GM18507 (cell line): ENCODE measurements at places on chromosomes 4 and X.

DNA sequence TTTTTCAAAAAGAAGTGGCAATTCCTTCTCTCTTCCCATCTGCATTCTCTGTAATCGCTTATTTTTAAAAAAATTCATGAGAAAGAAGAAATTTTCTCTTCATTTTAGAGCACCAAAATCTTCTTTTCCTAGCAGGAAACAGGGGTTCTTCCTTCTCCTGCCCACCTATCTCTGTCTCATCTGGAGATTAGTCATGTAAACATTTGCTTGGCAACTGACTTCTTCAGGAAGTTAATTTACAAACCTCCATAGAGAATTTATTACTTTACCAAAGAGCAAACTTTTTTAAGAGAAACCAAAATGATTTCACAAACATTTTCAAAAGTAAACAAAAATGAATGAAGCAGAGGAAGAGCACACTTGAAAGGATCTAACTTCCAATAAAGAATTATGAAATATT lies 13.5 kb downstream of the TTC29 start:
- DNase-seq, result no peak

DNA sequence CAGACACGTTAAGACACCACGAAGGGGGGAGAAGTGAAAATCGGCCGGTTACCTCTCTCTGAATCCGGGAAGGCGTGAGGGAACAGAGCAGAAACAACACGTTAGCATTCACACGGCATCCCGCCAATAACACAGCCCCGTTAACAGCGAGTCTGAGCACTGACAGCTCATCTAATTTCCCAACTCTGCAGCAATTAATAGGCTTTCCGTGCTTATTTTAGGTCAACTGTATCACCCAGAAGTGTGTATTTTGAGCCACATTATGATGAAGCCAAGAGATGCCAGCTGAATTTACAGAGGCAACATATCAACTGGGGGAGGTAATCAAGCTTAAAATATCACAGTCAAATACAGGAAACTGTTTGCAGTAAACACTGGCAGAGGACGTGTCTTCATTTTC lies 92.6 kb downstream of the NSUN7 start:
- DNase-seq, result no peak

DNA sequence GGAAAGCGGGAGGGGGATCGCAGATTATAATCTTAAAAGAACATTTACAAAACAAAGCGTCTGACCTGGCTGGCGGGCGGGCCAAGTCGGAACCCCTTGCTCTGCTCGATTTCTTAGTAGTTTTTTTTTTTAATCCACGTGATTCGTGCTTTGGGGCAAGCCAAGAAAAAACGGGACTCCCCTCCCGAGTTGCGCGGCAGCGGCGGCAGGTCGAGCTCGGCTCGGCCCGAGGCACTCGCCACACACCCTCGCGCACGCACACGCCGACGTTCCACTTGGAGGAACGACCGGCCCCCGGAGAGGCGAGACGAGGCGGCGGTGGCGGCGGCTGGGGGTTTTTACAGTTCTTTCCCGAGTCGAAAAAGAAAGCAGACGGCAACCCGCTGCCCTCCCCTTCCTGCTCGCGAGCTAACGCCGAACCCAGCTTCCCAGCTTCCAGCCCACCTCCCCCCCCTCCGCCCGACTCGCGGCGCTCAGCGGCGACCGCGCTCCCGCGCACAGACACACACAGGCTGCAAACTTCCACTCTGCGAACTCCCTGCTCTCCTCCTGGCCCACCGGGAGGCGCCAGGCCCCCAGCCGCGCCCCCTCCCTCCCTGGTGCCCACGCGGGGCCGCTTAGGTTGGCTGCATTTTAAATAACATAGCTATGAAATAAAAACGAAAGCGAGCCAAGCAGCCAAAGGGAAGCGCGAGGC lies 1.2 kb downstream of the BCOR start:
- no peak for DNase-seq

DNA sequence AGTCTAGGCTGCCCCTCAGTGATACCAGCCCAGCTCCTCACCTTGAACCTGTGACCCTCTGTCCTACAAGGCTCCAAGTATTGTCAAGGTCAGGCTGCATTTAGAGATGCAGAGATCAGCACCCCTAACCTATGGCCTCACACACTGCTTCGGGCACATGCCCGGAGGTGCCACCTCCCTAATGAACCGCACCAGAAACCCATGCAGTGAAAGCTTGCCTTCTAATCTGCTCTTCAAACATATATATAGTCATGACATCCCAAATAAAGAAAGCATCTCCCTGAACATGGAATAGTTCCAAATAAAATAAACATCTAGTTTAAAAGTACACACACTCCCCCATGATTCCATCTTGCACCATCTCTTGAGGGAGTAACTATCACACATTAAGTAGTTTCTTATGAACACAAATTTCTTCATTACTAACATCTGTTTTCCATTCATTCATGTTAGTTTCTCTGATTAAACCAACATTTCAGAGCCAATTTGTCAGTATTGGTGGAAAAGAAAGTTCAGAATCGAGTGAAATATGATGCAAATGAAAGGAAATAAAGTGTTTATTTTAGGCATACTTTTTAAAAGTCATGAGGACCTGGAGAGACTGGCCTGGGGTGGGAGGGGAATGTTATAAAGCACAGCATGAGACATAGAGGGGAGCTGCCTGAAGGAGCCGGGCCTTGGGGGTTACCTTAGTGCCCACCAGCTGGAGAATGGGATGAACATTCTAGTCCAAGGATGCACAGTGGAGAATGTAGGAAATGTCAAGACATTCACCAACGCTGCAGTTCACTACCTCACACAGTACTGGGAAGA lies 19.2 kb downstream of the CC2D2A start:
- no peak for DNase-seq

DNA sequence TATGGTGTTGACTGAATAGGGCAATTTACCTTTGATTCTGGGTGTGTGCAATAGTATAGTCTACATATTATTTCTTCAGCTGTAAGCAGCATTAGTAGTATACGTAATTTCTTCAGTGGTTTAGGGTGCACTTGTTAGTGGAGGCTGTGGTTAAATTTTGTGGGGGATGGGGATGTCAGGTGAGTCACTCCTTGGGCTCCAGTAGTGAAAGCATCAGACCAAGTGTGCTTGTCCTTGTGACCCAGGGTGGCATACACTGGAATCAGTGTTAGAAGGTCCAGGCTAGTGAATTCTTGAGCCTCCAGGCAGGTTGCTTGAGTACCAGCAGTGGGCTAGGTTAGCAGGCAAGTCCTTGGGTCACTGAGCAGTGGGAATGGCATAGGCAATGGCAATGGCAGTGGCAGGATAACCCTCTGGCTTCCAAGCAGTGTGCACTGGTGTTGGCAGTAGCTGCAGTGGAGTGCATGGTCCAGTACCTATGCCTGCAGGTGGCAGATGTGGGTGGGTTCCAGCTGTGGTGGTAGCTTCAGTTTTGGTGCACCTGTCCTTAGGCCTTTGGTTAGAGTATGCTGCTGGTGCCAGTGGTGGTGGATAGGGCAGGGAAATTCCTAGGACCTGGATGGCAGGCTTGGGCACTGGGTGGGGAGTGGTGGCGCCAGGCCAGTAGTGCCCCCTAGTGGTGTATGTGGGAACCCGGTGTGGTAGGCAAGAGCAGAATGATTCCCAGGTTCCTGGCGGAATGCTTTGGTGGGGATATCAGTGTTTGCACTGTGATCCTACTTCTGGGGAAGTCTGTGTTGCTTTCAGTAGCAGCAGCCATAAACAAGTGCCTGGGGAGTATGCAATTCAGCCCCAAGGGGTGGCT lies 531.0 kb downstream of the SMARCA1 start:
- DNase-seq, result no peak

GRCh38 chr4:75733369-75733768 lies 9.0 kb downstream of the USO1 start:
- DNase-seq, result no peak

- DNase-seq, result no peak
Observed at GRCh38 chr4:83036991-83037665, 2.1 kb downstream of the COPS4 start.

GRCh38 chr4:30717208-30718020 lies 2.8 kb upstream of the PCDH7 start:
- no peak for DNase-seq

DNA sequence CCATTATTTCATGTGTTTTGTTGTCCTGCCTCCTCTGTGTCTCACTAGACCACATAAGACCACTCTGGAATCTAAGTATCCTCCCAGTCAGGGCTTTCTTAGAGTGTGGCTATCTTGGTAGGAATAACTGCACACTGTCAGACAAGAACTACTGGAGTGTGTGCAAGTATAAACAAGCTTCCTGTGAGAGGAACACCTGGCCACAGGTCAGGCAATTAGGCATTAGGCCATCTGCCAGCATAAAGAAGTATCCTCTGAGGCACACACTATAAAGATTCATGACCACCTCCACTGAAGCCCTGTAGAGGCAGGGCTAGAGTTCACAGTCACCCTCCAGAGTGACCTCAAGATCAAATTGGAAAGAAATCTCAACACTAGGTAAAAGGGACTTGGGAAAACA lies 507.0 kb upstream of the PABPC4L start:
- DNase-seq, result no peak

DNA sequence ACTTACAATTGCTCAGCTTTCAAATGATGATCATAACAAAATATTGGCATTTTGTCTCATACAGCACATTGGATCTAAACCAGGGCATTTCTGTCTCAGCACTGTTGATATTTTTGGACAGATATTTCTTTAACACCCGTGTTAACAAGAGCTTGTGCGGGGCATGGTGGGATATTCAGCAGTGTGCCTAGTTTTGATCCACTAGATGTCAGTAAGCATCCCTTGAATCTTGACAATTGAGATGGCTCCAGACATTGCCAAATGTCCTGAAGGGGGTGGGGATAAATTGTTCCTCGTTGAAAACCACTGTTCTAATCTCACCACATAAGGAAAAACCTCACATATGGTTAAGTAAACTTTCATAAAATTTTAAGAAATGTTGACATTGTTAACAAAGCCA lies 806.3 kb downstream of the STIM2 start:
- DNase-seq, result no peak

- DNase-seq, result no peak
Observed at GRCh38 chr4:150010525-150011126, 67.6 kb upstream of the DCLK2 start.

GRCh38 chr4:145912376-145912775 lies 26.2 kb downstream of the ZNF827 start:
- DNase-seq, result no peak

DNA sequence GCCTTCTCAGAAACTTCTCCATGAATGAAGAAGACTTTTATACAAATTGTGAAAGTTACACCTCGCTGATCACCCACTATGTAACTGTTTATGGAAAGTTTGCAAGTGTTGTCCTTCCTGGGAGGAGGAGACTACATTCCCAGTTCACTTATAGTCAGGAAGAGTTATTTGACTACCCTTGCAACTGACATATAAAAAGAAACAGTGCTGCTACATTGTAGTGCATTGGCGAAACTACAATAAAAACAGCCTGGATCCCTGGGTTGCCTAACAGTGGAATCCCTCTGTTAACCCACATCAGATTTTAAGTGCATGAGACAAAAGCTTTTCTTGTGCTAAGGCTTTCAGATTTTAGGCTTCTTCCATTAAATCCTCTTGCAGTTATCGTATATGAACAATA lies 30.4 kb downstream of the MAGEB10 start:
- no peak for DNase-seq

DNA sequence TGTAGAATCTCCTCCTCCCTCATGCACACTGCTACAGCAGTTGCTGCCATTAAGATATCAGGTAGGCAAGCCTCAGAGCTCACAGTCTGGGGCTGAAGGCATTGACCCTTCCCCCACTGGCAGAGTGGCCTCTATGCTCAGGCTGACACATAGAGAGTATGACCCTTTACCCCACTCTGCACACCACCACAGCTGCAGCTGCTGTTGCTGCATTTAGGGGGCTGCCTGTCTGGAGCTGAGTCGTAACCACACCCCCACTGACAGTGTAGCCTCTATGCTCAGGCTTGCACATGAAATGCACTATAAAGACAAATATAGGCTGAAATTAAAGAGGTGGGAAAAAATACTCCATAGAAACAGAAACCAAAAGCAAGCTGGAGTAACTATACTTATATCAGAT lies 289.3 kb upstream of the PABPC4L start:
- DNase-seq, result no peak

- no peak for DNase-seq
Observed at GRCh38 chrX:9324676-9325075, 140.2 kb upstream of the TBL1X start.

- no peak for DNase-seq
Observed at GRCh38 chr4:86640469-86640868, 46.4 kb downstream of the PTPN13 start.

DNA sequence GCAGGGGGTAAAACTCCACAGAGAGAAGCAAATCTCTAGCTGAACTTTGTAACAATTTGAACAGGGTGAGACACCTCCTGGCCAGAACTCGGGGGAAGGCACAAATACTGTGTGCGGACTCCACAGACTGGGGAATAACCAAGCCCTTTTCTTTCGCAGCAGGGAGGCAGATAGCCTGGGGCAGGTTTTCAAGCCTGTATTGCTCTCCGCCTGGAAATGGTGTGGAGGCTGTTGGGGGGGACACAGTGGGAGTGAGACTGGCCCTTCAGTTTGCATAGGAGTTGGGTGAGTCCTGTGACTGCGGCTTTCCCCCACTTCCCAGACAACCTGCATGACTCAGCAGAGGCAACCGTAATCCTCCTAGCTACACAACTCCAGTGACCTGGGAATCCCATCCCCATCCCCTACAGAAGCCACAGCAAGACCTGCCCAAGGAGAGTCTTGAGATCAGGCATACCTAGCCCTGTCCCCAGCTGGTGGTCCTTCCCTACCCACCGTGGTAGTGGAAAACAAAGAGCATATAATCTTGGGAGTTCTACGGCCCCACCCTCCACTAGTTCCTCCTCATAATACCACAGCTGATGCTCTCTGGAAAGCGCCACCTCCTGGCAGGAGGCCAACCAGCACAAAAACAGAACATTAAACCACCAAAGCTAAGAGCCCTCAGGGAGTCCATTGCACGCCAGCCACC lies 12.9 kb upstream of the SMPX start:
- no peak for DNase-seq

GRCh38 chr4:96676754-96677435 lies 837.0 kb downstream of the PDHA2 start:
- DNase-seq, result no peak

- DNase-seq, result no peak
Observed at GRCh38 chrX:3348191-3348590, 1.7 kb upstream of the MXRA5 start.

DNA sequence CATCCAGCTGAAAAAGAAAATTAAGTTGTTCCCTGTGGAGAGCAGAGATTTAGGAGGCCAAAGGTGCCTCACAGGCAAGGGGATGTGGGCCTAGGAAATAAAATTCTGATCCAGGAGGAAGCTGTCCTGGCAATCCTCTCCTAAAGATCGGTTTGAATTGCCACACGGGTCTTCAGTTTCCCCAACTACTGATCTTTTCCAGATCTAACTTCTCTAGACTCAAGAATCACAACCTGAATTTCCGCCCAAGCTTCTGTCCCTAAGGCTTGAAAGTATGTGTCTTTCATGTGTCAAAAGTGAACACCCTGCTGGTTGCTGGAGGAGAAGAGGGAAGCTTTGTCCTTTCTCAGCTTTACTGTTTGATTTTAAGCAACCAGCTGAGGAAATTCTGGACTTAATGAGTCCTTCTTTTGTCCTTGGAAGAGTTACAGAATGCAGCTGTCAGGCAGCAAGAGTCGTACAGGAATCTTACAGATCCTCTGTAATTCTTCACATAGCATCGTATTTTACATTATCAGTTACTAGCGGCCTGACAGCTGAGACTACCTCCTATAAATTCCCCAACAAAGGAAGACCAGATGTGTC lies 93.8 kb downstream of the INPP4B start:
- DNase-seq, result no peak
